ENCODE measurements at places on chromosomes 13 and 19.

DNA sequence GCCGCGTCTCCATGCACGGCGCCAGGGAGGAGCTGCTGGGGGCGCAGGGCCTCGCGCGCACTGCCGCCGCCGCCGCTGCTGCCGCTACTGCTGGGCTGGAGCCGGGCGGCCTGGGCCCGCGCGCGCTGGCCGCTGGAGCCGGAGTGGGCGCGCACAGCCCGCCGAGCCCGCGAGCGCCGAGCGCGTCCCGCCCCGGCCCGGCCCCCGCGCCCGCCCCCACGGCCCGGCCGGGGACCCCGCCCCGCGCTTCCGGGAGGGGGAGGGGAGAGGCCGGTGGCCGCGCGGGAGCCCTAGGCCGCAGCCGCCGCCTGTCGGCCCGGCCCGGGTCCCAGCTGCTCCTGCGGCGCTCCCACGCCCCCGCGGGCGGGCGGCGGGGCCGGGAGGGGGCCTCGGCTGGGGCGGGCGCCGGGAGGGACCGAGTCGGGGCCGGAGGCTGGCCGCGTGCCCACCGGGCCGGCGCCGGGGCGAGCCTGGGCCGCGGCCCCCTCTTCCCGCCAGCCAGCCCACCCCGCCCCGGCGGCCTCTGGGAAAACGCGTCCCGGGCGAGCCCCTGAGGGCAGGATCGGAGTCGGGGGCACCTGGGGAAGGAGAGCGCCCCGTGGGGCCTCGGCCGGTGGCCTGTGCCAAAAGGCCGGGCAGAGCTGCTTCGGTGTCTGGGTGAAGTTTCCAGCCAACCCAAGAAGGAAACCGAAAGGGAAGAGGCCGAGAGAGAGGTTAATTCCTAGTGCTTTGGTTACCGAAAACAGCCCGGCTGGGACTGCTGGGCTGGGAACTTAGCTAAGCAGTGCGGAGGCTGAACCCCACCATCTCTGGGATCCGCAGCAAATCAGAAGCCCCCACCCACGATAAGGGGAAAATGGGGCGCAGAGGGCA is at the start of gene STK24:
Gene STK24, minus strand, starts transcription at position 145 of the 873 bp plus-strand sequence. CDS start 321 bp downstream, outside the sequence.
- DNase-seq = peak; percentile 59

DNA sequence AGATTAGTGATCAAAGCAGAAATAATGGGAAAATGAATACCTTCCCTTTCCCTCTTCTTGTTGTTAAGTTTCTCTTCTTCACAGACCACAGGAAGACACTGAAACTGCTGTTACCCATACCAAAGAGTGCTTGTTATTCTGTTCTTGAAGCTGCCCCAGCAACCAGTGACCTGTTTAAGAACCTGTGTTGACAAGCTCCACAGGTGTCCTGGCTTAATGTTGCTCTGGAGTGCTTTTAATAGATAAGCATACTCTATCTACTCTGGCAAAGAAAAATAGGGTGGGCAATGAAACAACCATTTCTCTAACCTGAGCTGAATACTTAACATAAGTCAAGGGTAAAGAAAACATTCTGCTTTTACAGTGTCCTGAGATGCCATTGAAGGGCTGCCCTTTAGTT is 506.7 kb upstream of the GPC6 start:
- DNase-seq = no peak

DNA sequence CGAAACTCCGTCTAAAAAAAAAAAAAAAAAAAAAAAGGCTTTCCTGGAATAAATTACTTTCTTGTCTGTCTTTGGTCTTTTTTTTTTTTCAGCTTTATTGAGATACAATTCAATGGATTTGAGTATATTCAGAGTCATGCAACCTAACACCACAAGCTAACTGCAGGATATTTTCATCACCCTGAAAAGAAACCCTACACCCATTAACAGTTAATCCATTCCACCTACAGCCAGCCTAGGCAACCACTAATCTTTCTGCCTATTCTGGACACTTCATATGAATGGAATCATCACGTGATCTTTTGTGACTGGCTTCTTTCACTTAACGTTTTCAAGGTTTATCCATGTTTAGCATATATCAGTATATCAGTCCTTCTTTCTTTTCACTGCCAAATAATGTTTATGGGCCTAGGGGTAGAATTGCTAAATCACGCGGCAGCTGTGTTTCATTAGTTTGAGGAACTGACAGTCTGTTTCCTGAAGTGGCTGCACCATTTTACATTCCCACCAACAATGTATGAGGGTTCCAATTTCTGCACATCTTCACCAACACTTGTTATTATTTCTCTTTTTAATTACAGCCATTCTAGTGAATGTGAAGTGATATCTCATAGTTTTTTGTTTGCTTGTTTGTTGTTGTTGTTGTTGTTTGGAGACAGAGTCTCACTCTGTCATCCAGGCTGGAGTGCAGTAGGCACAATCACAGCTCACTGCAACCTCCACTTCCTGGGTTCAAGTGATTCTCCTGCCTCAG is 19.9 kb downstream of the LRFN3 start:
- peak; percentile 95 for DNase-seq

DNA sequence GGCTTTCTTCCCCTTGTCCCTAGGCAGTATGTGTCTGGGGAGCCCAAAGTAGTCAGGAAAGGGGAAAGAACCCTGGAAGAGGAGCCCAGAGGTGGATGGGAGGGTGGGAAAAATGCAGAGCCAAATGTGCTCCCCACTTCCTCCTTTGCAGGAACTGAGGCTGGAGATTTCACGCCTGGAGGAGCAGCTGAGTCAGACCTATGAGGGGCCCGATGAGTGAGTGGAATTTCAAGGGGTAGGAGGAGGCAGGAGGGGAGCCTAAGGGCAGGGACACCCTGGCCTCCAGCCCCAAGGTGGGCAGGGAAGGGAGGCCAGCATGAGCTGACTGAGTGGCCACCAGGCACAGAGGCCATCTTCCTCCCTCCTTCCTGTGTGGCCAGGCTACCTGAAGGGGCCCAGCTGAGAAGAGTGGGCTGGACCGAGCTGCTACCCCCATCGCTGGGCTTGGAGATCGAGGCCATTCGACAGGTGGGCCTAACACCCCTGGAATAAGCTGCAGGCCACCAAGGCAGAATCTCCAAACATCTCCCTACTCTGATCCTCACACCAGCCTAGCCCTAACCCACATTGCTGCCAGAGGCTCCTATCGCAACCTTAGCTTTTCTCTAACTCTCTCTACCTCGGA is 14.3 kb downstream of the PTH2 start:
- DNase-seq = no peak

DNA sequence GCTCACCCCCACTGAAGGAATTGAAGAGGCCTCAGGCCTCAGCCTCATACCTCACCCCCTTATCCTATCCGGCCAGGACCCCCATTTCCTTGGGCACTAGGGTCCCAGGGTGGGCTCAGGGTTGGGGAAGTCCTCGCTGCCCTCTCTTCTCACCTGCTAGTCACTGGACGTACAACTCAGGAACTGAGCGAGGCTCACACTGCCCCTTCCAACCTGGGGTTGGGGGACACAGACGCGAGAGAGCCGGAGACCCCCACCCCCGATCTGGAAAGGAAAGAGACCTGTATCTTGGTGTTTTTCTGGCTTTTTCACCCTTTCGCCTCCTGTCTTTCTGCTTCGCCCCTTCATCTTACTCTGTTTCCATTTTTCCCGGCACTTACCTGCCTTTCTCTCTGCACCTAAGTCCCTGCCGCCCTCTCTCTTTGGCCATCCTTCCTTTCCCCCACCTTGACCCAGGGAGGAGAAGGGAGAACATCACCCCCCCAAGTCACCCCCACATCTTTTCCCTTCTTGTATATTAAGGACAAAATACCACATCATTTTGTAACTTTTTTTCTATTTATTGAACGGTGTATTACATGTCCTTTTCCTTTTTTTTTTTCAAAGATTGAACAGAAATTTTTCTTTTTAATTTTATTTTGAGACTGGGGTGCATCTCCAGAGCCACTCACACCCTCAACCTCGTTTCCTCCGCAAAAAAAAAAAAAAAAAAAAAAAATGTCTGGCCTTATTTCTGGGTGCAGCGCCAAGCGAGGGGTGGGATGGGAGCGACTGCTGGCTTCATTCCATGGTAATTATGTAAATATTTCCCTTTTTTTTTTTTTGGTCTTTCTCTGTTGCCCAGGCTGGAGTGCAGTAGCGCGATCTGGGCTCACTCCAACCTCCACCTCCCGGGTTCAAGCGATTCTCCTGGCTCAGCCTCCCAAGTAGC is 36.6 kb downstream of the ZSWIM4 start:
- no peak for DNase-seq

GRCh38 chr19:30066781-30067759 is 125.0 kb downstream of the URI1 start:
- DNase-seq = no peak

- no peak for DNase-seq
Observed at GRCh38 chr19:51485960-51486660, 7.8 kb downstream of the CEACAM18 start.
